Dermis microvascular lymphatic vessel endothelial cell (primary cell): ENCODE measurements at places on chromosomes 16 and 17.

- DNase-seq: no peak
Measured at GRCh38 chr17:19363114-19363438, 553 bp upstream of the B9D1 start.

- no peak for DNase-seq
Measured at GRCh38 chr16:89821438-89822187, 5.2 kb upstream of the FANCA start.

DNA sequence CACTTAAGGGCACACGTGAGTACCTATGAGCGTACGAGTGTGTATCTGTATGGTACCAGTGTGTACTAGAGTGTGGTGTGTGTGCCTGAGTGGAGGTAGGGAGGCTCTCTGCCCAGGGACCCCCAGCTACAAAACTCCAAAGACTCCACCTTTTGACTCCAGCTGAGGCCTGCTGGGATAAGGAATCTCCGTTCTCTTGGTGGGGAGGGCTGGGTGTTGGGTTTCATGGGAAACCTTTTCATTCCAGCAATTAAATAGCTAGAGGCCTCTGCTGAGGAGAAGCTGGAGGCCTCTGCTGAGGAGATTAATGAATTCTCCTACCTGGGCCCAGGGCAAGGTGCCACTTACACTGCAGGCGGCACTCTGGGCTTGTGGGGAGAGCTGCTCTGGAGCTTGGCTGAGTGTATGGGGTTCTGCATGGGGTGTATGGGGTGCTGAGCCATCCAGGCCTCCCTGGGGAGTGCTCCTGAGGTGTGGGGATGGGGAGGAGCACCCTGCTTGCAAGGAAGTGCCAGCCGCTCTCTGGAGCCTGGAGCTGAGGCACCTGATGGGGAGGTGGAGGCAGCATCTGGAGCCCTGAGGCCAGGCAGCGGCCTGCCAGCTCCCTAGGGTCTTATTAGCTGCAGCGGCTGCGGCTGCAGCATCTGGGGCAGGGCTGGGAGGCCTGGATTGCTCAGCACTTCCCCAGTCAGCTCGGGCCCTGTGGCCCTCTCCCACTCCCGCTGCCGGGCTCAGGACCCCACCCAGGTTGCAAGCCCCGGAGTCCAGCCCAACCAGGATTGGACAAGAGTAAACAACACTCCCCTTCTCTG is 4.6 kb downstream of the ANKRD13B start:
- DNase-seq: no peak

- DNase-seq: no peak
Measured at GRCh38 chr16:75118943-75119539, 2.5 kb upstream of the LDHD start.

- DNase-seq: no peak
Measured at GRCh38 chr17:45032174-45032541, 19.3 kb downstream of the DCAKD start.

- DNase-seq: no peak
Measured at GRCh38 chr16:50437769-50438437, 69.1 kb upstream of the BRD7 start.

GRCh38 chr16:31364421-31364820 is 9.4 kb downstream of the ITGAX start:
- no peak for DNase-seq

DNA sequence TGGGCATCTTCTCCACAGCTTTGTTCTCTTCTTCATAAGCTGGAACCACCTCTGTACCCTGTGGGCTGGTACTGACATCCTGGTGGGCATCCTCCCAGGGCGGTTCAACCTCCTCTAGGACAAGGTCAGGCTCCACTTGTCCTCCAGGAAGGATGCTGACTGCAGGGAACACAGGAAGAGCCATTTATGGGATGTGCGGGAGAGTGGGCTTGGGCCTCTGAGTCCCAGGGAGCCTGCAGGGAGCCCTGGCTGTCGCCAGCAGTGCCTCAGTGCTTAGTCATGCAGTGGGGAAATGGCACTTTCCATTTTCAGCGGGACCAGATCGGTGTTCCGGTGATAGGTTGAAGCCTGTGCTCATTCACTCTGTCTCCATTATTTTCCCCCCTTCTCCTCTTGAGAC is 20.5 kb downstream of the CNGB1 start:
- DNase-seq: no peak

- DNase-seq: no peak
Measured at GRCh38 chr17:15955793-15956541, 11.0 kb downstream of the ADORA2B start.

DNA sequence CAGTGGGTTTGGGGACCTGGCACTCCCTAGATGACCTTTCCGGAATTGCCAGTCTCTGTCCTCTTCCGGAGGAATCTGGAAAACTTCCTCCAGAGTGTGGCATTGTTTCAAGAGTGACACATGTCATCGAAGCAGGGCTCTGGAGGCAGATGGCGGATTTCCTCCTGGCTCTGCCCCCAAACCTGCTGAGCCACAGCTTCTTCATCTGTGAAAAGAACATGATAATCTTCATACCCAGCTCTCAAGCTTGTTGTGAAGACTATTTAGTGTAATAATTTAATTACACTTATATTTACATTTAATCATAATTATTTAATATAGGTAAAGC is 19.7 kb upstream of the TEX2 start:
- DNase-seq: peak; percentile 50

DNA sequence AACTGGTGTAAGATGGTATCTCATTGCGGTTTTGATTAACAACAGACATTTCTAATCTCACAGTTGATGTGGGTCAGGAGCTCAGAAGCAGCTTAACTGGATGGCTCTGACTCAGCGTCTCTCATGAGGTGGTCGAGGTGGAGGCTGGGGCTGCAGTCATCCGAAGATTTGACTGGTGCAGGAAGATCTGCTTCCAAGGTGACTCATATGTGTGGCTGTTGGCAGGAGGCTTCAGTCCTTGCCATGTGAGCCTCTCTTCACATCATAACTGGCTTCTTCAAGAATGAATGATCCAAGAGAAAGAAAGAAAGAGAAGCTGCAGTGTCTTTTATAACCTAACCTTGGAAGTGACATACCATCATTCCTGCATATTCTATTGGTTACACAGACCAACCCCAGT is 376.1 kb downstream of the SEC14L1 start:
- DNase-seq: no peak

GRCh38 chr16:79801646-79802045 is 201.1 kb upstream of the MAF start:
- no peak for DNase-seq

- DNase-seq: no peak
Measured at GRCh38 chr17:51640108-51640622, 379.8 kb downstream of the UTP18 start.

DNA sequence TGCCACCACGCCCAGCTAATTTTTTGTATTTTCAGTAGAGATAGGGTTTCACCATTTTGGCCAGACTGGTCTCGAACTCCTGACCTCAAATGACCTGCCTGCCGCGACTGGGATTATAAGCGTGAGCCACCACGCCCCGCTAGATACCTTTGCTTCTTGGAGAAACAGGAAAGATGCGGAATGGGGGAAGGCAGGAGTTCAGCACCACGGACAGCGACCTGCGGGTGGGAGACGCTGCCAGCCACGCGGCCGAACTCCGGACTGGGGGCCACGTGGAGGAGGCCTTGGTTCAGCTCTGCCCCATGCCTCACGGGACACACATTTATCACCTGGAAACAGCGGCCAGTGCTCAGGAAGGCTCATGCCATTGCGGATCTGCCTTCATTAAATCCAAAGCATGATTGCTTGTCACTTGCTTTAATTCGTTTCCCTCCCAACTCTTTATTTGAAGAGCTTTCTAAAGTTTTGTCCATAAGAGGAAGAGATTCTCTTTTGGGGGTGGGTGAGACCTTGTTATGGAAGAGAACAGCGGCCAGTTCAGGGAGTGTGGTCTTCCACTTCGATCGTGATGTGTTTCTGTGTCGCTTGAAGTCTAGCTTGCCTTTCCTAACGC is 219.9 kb downstream of the ENGASE start:
- DNase-seq: peak; percentile 63

DNA sequence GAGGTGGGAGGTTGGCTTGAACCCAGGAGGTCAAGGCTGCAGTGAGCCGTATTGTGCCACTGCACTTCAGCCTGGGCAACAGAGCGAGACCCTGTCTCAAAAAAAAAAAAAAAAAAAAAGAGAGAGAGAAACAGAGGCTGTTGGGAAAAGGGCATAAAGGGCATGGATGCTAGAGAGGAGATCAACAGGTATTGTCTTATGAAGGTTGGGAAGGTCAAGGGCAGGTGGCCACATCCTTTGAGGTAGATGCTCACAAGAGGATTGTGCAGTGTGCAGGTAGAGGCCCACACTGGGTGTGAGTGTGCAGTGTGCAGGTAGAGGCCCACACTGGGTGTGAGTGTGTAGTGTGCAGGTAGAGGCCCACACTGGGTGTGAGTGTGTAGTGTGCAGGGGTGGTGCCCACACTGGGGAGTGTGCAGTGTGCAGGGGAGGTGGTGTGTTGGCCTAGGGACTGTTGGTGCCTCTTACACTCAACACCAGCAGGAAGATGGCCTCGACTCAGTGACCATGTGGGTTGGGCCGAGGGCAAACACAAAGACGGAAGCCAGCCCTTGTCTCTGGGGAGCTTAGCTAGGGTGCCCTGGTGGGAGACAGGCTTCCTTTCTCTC is 404.9 kb upstream of the TNRC6C start:
- DNase-seq: no peak

DNA sequence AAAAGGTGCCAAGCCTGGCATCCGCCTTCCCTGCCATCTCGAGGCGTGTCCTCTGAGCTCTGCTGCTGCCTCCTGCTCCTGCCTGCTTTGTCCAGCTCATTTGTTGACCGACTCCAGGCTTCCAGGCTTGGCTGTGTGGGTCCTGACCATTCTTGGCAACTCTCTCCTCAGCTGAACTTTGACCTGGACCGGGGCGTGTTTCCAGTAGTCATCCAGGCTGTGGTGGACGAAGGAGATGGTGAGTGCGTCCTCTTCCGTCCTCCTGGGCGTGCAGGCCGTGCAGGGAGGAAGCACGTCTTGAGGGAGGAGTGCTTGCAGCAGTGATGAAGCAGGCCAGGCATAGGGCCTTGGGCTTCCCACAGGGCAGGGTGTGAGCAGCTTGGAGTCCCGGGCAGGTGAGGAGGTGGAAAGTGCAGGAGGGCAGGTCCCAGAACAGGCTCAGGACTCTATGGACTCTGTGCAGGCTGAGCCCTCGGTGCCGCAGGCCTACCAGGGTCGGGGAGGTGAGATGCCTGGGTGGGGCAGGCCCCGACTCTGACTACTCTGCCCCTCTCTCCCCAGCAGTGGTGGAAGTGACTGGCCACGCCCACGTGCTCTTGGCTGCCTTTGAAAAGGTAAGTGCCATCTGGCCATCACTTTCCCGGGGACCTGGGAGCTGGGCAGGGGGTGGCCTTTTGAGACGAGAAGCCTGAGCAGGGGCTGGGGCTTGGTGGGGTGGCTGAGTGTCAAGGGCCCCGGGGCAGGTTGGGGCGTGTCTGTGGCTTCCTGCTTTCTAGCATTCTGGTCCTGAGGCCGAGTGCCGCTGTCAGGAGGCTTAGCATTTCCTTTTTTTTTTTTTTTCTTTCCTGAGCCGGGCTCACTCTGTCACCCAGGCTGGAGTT is 28.6 kb upstream of the NUDT16L1 start:
- no peak for DNase-seq

GRCh38 chr17:41060052-41060604 is at the start of gene KRTAP2-3:
TSS of gene KRTAP2-3 (minus strand) at chr17:41060114. CDS start at chr17:41060050, 64 bp downstream.
- DNase-seq: no peak

GRCh38 chr17:78883089-78883532 is 19.9 kb downstream of the CEP295NL start:
- DNase-seq: peak; percentile 40

DNA sequence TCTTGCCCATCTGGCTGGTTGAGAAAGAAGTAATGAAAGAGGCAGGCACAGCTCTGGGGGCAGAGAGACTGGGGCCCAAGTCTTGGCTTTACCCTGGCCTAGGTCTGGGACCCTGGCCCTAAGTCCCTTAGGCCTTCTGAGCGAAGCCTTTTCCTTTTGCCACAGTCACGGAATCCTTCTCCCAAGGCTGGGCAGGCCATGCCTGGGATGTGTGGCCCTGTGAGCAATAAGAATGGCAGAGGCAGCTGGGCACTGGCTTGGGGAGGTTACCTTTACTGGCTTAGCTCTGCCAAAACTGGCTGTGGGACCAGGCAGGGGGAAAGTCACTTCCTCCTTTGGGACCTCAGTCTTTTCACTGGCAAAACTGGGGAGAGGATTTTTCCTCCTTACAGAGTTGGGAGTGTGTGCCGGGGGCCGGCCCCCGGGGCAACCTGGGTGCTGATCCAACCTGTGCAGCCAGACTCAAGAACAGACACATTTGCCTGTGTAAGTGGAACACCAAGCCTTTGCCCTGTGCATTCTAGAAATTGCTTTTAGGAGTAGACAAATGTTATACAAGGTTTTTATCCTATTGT is 12.9 kb downstream of the FOXF1 start:
- DNase-seq: no peak

- no peak for DNase-seq
Measured at GRCh38 chr17:38709864-38710603, 5.0 kb downstream of the MLLT6 start.

- DNase-seq: no peak
Measured at GRCh38 chr17:81380131-81380530, 15.1 kb upstream of the BAHCC1 start.

GRCh38 chr17:3539881-3540540 is 17.6 kb downstream of the TRPV3 start:
- DNase-seq: no peak

GRCh38 chr16:20001856-20002707 is 71.6 kb downstream of the GPR139 start:
- DNase-seq: no peak

GRCh38 chr17:44901411-44901921 is 2.2 kb upstream of the EFTUD2 start:
- peak; percentile 74 for DNase-seq
